SK-N-MC (cell line): ENCODE measurements at places on chromosomes 5 and 9.

DNA sequence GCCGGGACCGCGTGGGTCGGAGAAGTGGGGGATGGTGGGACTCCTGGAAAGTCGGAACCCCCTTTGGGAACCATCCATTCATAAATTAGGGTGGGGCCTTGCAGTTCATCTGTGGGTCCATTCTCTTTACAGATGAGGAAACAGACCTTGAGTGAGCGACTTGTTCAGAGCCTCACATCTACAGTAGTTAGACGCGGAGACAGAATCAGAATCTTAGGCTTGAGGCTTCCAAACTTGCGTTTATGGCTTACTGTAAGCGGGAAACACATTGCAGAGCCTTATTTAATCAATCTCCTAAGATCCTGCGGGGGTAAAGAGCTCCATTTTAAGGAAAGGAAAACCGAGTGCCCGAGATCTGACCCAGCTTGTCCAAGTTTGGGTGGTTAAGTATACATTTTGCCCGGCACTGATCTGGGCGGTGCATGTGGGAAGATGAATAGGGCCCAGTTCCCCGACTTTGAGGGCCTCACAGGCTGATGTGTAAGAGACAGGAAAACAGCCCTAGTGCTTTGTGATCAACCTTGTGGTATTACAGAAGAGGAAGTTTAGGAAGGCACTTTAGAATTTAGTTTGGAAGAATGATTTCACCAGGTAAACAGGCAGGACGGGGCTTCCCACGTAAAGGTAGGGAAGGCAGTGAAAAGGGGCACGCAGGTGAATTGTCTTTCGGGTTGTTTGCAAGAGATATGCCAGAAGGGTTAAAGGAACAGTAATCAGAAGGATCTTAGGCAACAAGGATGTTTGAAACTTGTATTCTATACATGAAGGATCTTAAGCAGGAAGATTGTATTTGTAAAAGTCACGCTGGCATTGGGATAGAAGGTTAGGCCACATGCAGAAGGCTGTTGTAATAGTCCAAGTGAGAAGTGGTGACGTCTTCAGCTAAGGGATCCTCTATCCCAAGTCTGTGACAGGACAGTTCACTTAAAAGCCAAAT is 744 bp downstream of the TARS1 start:
- DNase-seq, result no peak

- DNase-seq, result no peak
Measured at GRCh38 chr9:78678877-78679276, 382.0 kb downstream of the PSAT1 start.

GRCh38 chr5:22889720-22890119 is 36.6 kb upstream of the CDH12 start:
- DNase-seq, result no peak

GRCh38 chr9:128344931-128345605 is 4.7 kb downstream of the SLC27A4 start:
- no peak for DNase-seq

GRCh38 chr5:157283434-157283833 is 17.5 kb downstream of the CYFIP2 start:
- DNase-seq, result no peak

DNA sequence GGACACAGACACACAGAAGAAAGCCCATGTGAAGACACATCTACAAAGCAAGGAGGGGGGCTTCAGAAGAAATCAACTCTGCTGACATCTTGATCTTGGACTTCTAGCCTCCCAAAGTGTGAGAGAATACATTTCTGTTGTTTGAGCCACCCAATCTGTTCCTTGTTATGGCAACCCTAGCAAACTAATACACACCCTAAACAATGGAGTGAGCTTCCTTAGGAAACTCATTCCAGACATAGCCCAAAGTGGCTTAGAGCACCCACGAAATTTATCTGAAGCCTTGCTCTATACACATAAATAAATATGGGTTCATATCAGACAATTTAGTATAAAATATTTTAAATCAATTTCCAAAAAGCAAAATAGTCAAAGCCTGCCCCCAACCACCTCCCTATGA is 7.6 kb upstream of the TBC1D2 start:
- no peak for DNase-seq

- DNase-seq, result no peak
Measured at GRCh38 chr5:10513501-10514442, 50.1 kb upstream of the ANKRD33B start.

DNA sequence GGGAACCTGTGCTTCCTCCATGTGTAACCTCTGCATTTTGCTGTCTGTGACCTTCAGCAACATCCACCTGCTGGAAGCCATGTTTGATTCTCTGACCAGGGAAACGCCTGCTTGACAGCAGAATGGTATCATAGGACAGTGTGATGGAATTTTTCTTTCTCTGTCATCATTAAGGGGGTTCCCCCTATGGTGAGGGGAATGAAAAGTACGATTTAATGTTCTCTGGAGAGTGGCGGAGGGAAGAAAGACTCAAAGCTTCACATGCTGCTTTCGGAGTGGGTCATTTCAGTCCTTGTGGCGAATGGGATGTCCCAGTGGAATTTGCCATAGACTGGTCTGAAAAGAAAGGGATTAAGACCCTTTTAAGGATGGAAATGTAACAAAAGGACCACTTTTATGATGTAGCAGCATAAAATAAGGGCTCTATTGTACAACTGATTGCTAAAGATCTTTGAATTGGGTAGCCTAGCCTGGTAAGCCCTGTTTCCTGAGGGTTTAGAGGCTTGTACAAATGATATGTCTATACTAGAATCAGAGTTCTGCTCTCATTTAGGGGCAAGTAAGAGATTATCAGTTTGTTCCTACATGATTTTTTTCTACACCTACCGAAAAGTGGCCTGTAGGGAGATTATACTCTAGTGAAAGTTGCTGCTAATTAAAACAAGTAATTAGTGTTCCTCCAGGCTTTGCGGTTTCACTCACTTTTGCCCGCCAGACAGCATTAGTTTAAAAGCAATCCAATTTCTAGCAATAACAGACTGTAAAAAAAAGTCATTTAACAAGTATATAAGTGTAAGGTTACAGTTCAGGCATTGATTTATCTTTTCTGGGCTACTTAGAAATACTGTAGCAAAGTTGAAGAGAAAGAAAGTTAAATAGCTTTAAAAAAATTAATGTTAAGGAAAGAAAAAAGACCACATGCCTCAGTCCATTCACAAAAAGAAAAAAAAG is 904.5 kb downstream of the NR2F1-AS1 start:
- no peak for DNase-seq
